ENCODE measurements at places on chromosomes 16 and 17.

- peak overlapping the region; percentile 45 for H3K27ac ChIP-seq
- no peaks in the 10 kb centered on the region for H3K27me3 ChIP-seq
- H3K36me3 ChIP-seq, result peaks cover 8% of the 10 kb centered on the region
Measured at GRCh38 chr17:29131814-29132682, 48.1 kb downstream of the MYO18A start.

GRCh38 chr16:78538919-78539318 lies 439.5 kb downstream of the WWOX start:
- H3K36me3 ChIP-seq, result no peaks in the 10 kb centered on the region
- no peak overlapping the region for H3K4me3 ChIP-seq
- DNase-seq, result no peak
- H3K27me3 ChIP-seq, result no peaks in the 10 kb centered on the region
- H3K4me1 ChIP-seq, result no peaks in the 10 kb centered on the region

- no peak overlapping the region for H3K27ac ChIP-seq
- H3K4me3 ChIP-seq, result no peak overlapping the region
- H3K27me3 ChIP-seq, result peaks cover 5% of the 10 kb centered on the region
- H3K4me1 ChIP-seq, result no peaks in the 10 kb centered on the region
Measured at GRCh38 chr16:86718118-86718517, 139.8 kb downstream of the FOXL1 start.

GRCh38 chr16:15942931-15943690 lies 6.3 kb upstream of the ABCC1 start:
- peak overlapping the region; percentile 56 for H3K27ac ChIP-seq
- H3K36me3 ChIP-seq, result no peaks in the 10 kb centered on the region
- peaks cover 11% of the 10 kb centered on the region for H3K4me1 ChIP-seq
- DNase-seq, result peak; percentile 15
- no peaks in the 10 kb centered on the region for H3K27me3 ChIP-seq
- peak overlapping the region; percentile 56 for H3K4me3 ChIP-seq

- H3K4me3 ChIP-seq, result no peak overlapping the region
- H3K36me3 ChIP-seq, result peaks cover 5% of the 10 kb centered on the region
- no peak for DNase-seq
- no peaks in the 10 kb centered on the region for H3K27me3 ChIP-seq
- H3K4me1 ChIP-seq, result peaks cover 3% of the 10 kb centered on the region
Measured at GRCh38 chr16:8720080-8720966, 45.9 kb downstream of the ABAT start.

- peaks cover 21% of the 10 kb centered on the region for H3K36me3 ChIP-seq
- H3K27ac ChIP-seq, result no peak overlapping the region
- no peaks in the 10 kb centered on the region for H3K27me3 ChIP-seq
- H3K4me3 ChIP-seq, result no peak overlapping the region
- peaks cover 14% of the 10 kb centered on the region for H3K4me1 ChIP-seq
Measured at GRCh38 chr16:47600376-47600775, 139.2 kb downstream of the PHKB start.

GRCh38 chr17:16215965-16216316 lies 607 bp upstream of the NCOR1 start:
- peak overlapping the region; percentile 96 for H3K4me3 ChIP-seq
- no peak for DNase-seq
- no peaks in the 10 kb centered on the region for H3K36me3 ChIP-seq
- H3K4me1 ChIP-seq, result peaks cover 23% of the 10 kb centered on the region
- H3K27me3 ChIP-seq, result no peaks in the 10 kb centered on the region
- H3K27ac ChIP-seq, result peak overlapping the region; percentile 94

- peaks cover 33% of the 10 kb centered on the region for H3K27me3 ChIP-seq
- H3K36me3 ChIP-seq, result no peaks in the 10 kb centered on the region
- peak overlapping the region; percentile 66 for H3K4me3 ChIP-seq
- no peak overlapping the region for H3K27ac ChIP-seq
- H3K4me1 ChIP-seq, result peaks cover 4% of the 10 kb centered on the region
Measured at GRCh38 chr16:75264999-75265910, 13.8 kb upstream of the BCAR1 start.

DNA sequence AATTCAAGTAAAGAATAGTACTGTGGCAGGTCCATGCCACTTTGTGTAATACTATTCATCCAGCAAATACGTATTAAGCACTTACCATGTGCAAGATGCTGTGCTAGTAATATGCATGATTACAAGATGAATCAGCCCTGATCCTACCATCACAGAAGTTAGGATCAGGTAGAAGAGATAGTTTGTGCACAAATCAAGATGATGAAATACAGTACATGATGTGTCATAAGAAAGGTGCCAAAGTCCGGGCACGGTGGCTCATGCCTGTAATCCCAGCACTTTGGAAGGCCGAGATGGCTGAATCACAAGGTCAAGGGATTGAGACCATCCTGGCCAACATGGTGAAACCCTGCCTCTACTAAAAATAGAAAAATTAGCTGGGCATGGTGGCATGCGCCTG lies 10.9 kb downstream of the COG4 start:
- H3K27ac ChIP-seq, result no peak overlapping the region
- H3K4me3 ChIP-seq, result no peak overlapping the region
- H3K4me1 ChIP-seq, result peaks cover 7% of the 10 kb centered on the region
- H3K36me3 ChIP-seq, result peaks cover 22% of the 10 kb centered on the region
- no peak for DNase-seq
- no peaks in the 10 kb centered on the region for H3K27me3 ChIP-seq

DNA sequence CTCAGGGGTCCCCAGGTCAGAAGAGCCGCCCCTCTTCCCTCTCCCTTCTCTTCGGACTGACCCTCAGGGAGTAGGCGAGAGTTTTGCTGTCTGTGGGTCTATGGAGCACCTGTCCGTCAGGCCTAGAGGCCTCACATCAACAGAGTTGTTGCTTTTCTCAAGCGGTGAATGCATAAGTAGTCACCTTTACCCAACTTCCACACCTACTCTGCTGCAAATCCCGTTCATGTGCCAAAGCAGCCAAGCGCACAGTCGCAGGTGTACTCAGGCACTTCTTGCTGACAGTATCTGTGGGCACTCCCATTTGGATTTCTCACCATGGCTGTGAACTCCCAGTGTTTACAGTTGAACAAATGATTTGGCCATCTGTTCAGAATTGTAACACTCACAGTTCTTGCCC lies 4.0 kb upstream of the FA2H start:
- H3K27ac ChIP-seq, result no peak overlapping the region
- no peak overlapping the region for H3K4me3 ChIP-seq
- no peaks in the 10 kb centered on the region for H3K36me3 ChIP-seq
- peaks cover 10% of the 10 kb centered on the region for H3K4me1 ChIP-seq

DNA sequence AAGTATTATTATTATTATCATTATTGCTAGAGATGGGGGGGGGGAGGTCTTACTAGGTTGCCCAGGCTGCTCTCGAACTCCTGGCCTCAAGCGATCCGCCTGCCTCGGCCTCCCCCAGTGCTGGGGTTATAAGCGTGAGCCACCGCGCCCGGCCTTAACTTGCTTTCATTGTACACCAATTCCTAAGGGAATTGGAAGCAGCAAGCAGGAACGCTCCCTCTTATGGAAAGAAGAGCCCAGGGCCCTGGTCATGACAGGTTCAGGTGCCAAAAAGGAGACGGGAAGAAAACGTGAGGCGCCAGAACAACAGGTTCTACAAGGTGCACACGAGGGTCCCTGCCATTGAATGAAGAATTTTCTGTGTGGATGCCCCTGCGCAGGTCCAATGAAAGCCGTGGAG lies 540 bp upstream of the RPL38 start:
- DNase-seq, result no peak
- peak overlapping the region; percentile 97 for H3K27ac ChIP-seq
- H3K4me3 ChIP-seq, result peak overlapping the region; percentile 100
- peaks cover 13% of the 10 kb centered on the region for H3K27me3 ChIP-seq
- peaks cover 24% of the 10 kb centered on the region for H3K4me1 ChIP-seq

GRCh38 chr17:30380643-30381339 lies 2.1 kb downstream of the CPD start:
- DNase-seq, result no peak
- peaks cover 18% of the 10 kb centered on the region for H3K4me1 ChIP-seq
- peaks cover 1% of the 10 kb centered on the region for H3K36me3 ChIP-seq
- no peak overlapping the region for H3K4me3 ChIP-seq
- H3K27ac ChIP-seq, result no peak overlapping the region
- H3K27me3 ChIP-seq, result peaks cover 27% of the 10 kb centered on the region

DNA sequence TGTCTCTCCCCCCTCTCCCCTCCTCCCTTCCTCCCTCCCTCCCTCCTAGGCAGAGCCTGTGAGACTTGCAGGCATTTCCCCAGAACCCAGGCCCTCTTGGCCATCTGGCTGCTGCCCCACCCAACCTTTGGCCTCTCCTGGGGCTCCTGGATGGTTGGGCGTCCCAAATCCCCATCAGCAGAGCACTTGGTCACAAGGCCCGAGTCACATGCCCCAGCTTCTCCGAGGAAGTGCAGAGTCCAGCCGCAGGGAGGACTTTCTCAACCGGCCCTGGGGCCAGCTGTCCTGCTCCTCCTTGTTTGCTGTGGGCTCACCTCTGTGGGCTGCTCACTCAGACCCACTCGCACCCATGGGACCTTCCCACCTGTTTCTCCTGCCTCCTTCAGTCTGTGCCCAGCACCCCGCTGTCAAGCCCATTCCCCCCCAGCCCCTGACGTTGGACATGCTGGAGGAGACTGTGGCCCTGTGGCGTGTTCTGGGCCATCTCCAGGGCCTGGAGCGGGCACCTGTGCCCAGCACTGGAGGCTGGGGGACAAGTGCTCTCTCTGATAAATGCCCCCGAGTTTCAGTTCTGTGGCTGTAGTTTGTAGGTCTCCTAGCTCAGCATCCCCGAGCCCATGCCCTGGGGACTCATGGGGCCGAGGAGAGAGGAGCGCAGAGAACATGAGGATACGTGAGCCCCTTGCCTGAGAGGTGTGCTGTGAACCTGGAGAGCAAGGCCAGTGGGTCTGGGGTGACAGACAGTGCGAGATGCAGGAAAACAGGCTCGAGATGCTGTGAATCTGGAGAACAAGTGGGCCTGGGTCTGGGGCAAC lies 42.3 kb upstream of the ZNF750 start:
- H3K27me3 ChIP-seq, result no peaks in the 10 kb centered on the region
- H3K36me3 ChIP-seq, result peaks cover 10% of the 10 kb centered on the region
- no peak overlapping the region for H3K27ac ChIP-seq
- no peak for DNase-seq

GRCh38 chr16:938136-938535 lies 32.6 kb downstream of the LMF1 start:
- DNase-seq, result no peak
- H3K4me3 ChIP-seq, result no peak overlapping the region
- peaks cover 39% of the 10 kb centered on the region for H3K36me3 ChIP-seq
- H3K27me3 ChIP-seq, result no peaks in the 10 kb centered on the region
- H3K4me1 ChIP-seq, result peaks cover 3% of the 10 kb centered on the region
- no peak overlapping the region for H3K27ac ChIP-seq

Measured in memory B cell (primary cell).